ENCODE measurements at places on chromosomes 1 and 21.

DNA sequence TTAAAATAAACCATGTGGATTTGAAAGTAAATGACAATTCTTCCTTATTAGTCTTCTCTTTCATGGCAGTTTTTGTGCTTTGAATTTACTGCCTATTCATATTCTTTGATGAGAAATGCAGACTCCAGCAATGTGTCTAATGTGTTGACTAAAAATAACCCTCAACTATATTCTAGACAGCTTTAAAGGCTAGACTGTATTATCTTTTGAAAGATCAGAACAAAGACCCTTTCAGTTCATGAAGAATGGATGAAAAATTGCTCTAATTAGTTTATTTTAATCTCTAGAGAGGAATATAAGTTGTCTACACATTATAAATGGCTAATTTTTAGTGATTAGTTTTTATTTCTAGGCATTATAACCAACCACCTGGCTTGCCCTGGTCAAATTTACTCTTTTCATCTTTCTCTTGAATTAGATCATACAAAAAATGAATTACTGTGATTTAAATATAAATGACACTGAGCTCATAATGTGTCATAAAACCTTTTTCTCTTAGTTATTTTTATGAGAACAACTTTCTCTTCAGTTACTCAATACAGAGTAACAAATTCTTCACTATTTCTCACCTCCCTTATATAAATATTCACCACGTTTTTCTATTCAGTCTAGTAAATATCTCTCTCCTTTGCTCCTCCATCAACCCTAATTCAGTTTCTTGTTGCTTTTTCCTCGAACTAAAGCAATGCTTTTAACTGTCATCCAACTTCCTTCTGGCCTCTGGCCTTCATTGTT lies 428.5 kb upstream of the TMPRSS15 start:
- DNase-seq: peak; percentile 16

- no peak for DNase-seq
Observed at GRCh38 chr1:173823781-173824314, 625 bp upstream of the DARS2 start.

GRCh38 chr1:245000872-245001188 lies 136.5 kb upstream of the HNRNPU start:
- DNase-seq: no peak

GRCh38 chr1:202794051-202794740 lies 14.0 kb downstream of the KDM5B start:
- DNase-seq: no peak

GRCh38 chr1:1304331-1305299 lies 3.1 kb downstream of the ACAP3 start:
- no peak for DNase-seq

- no peak for DNase-seq
Observed at GRCh38 chr1:1911350-1912041, 3.6 kb upstream of the CALML6 start.

DNA sequence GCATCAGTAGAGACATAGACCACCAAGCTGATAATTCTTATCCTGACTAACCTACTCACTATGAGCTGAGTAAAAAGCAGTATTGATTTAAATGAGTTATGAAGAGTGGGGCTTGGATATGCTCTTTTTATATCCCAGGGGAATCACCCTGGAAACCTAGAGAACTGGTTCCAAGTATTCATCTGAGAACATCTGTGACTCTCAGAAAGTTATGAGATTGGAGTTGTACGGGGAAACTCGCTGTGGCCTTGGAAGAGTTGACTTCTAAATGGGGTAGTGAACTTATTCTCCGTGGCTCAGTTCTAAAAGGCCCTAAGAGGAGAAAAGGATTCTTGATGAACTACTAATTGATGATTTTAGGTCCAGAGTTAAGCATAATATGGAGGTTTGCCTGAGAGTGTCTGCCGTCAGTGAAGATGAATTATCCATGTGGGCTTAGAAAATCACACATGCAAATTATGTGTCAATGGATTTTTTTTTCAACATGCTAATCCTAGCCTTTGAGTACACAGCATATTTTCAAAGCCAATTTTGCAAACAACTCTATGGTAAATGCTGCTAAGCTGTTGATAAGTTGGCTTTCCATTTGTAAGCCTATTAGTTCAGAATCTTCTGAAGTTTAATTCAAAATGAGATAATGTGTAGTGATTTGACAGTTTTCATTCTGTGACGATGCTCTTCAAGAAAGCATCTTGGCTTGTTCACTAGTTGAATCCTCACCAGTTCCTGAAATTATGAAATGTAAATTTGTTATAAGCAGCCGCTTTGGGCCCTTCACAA lies 122.7 kb downstream of the FGGY start:
- no peak for DNase-seq

DNA sequence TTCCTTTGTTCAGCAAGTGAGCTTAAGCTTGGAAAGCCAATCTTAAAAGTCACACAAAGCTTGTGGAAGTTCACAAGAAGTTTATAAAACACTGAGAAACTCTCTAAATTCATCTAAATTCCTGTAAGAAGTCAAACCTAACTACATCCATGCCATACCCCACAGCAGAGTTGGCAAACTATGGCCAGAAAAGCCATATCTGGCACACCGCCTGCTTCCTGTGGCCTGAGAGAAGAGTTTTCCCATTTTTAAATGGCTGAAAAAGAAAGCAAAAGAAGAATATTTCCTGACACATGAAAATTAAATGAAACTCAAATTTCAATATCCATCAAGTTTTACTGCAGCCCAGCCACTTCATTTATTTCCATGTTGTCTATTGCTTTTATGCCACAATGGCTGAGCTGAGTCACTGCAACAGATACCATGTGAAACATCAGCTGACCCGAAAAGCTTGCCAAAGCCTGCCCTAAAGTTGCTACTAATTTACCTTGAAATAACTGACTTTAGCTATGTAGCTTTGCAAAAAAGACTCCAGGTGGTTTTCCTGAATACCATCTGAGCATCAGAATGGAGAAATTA lies 237.1 kb downstream of the SLC45A1 start:
- peak; percentile 18 for DNase-seq

- no peak for DNase-seq
Observed at GRCh38 chr1:209720826-209721225, 16.2 kb downstream of the HSD11B1 start.

DNA sequence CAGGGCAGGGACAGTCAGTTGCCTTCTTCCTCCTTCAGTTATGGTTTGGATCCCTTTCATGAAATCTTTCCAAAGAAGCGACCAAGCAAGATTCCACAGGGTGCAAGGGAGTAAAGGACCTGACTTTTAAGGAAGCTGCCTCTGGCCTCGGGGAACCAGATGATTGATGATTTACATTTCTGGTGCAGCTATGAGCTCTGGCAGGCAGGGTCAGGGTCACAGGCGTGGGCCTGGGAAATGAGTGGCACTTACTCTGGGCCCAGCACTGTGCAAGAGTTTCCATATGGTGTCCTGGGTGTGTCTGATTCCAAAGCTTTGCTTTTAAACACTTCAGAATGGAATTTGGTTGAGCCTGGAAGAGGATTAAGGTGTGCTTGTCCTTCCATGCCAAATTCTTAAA lies 7.2 kb upstream of the CRABP2 start:
- no peak for DNase-seq

GRCh38 chr1:228989992-228990827 lies 254.9 kb downstream of the RHOU start:
- no peak for DNase-seq

DNA sequence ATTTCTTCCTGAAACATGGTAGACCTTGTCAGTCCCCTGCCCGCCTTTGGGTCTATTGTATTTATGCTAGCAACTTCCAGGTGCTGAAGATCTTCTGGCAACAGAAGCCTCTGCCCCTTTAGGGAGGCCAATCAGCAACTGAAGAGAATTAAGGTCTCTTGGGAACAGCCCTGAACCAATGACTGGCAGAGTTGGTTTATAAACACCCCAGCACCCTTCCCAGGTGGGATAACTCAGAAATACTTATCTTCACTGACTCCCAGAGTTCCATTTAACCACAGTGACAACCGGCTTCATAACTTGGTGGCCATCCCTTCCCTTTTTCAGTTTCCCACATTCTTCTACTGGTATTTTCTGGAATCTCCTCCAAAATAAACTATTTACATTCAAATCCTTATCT lies 27.2 kb upstream of the TMCO1 start:
- no peak for DNase-seq

GRCh38 chr1:27001570-27002360 lies 8.3 kb downstream of the TRNP1 start:
- peak; percentile 98 for DNase-seq

- DNase-seq: no peak
Observed at GRCh38 chr1:244022311-244022710, 28.8 kb upstream of the ZBTB18 start.

GRCh38 chr1:47898133-47898845 lies 98.9 kb downstream of the TRABD2B start:
- DNase-seq: no peak

DNA sequence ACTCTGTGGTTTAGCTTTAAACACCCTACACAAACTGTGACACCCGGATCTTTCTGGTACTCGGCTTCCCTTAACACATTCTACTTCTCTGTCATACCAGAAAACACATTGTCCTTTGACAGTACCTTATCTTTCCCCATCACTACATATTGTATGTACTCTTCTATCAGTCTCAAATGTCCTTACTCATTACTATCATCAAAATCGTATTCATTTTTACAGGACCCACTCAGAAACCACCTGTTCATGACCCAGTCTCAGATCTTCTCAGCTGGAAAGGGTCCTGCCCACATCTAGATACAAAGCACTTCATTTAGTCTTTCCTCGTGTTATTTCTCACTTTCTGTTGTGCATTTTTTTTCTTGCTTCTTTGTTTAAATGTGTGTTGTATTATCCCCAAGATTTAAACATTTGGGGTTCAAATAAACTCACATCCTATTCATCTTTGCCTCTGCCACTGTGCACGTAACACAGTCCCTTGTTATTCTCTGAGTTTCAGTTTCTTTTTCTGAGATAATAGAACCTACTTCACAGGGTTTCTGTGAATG lies 27.7 kb downstream of the CD34 start:
- no peak for DNase-seq

- DNase-seq: no peak
Observed at GRCh38 chr1:27496604-27497155, 6.7 kb upstream of the WASF2 start.

DNA sequence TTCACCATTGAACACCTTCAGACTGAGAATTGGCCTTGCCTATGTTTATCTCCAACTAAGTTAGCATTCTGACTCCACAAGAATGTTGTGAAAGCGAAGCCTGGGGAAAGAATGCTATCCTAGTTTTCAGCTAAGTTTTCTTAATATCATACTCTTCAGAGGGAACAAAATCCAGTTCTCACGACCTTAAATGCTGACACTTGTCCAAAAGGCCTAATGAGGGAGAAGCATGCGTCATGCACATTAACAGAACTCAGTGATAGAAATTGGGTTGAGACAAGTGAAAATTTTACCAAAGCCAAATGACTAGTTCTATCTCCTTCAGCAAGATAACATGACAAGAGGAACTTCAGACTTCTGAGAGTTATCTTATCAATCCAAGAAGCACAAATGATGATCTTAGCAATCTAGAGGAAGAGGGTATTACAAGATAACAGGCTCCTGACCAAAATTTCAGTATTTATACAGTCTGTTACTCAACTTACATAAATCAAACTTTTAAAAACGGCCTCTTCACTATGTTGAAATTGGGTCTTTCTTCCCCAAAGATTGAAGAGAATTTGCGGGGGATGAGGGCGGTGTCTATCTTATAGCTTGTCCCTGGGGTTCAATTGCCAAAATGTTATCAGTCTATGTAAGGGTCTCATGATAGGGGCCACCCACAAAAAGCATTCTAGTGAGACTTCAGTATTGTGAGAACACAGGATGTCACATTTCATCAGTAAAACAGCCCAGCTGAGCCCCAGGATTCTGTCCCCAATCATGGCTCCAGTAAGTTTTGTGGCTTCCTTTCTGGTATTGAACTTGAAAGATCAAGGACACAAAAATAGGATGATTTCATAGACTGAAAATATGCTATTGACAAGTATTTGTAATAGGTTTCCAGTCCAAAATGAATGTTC lies 26.5 kb upstream of the SLC45A3 start:
- DNase-seq: no peak

DNA sequence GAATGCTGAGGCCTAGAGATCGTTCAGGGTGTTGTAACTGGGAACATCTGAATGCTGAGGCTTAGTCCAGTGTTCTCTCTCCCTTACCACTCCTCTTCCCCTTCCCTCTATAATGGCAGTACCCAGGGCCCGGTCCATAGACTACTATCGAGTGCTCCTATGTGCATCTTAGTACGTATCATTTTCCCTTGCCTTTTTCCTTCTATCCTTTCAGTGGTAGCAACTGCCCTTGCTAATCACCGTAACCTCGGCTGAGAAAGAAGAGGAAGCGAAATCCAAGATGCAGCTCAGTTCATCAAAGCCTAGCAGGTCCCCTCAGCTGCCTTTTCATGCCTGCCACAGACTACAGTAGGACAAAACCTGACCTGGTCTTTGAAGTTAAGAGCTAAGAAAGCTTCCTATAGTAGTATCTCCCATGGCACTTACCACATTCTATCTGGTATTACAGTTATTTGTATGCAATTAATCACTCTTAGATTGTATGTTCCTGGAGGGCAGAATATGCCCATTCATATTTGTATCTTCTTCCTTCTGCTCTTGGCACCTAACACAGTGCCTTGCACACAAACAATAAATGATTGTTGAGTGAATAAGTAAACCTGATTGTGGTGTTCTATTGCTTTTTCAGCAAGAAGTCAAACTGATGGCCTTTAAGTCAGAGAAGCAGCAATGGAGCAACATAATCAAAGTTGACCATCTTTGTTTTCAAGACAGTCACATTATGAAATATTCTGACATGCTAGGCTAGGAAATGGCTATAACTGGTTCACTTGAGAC lies 22.4 kb downstream of the CNIH4 start:
- no peak for DNase-seq

DNA sequence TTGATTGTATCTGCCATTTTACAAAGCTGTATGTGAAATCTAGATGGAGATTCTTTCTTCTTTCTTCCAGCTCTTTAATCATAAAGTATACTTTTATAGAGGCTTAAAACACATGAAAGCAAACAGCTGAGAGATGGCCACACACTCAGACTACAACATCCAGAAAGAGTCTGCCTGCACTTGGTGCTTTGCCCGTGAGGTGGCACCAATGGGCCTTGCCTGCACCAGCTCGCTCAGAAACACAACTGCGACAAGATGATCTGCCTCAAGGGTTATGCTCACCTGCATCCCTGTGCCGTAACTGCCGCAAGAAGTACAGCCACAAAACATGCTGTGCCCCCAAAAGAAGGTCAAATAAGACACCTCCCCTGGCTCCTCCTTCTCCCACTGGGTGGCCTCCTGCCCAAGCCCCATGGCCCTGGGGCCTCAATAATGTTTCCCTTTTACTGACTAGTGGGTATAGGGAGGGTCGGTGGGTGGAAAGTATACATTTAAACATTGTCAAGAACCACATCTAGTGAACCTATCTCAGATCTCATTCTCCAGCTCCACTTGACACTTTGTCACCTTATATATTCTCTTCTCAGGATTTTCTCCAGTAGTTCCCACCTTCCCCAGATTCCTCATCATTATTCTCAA lies 66.7 kb upstream of the ANGPTL3 start:
- DNase-seq: no peak

- DNase-seq: no peak
Observed at GRCh38 chr1:244815600-244816099, 19.8 kb upstream of the COX20 start.

GRCh38 chr1:156920233-156921052 lies at the start of gene LRRC71:
Gene LRRC71 (plus strand): TSS chr1:156920632. CDS start chr1:156920804, 172 bp downstream.
- DNase-seq: peak; percentile 90

All from COLO829 (cell line).